Lower lobe of right lung (tissue), 2 donors: ENCODE measurements at places on chromosomes 5 and 9. TPM values are rescaled to one million over a fixed set of nuclear protein-coding genes. Genes with fewer than 3 reads are reported as not detected.

DNA sequence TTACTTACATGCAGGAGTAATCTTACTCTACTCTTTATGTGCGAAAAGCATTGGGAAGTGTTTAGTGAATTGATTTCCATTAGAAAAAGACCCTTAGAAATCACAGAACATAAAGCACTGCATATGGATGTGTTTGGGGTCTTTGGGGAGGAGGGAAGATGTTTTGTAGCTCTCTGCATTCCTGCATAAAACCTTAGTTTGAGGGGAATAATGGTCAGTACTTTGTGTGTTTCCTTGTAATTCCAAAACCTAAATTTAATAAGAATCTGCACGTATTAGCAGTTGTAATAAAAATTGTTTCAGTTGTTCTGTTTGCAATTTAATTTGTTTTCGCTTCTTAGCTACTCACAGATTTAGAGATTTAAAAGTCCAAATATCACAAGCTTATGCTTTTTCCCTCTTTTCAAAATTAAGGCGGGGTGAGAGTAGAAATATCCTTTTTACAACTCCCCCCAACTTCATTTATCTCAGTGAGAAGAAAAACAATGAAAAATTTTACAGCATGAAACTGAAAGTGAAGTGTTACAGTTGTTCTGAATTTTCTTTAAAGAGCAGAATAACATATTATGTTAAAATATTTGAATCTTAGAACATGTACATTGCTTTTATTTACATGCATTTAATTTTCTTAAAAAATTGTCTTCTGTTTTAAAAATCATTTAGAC lies 143.8 kb downstream of the SMARCA2 start:
- H3K27ac ChIP-seq, result peak overlapping the region; percentile 77
- H3K4me1 ChIP-seq, result peaks cover 36% of the 10 kb centered on the region
- H3K27me3 ChIP-seq, result no peaks in the 10 kb centered on the region
- peak overlapping the region; percentile 56 for H3K4me3 ChIP-seq

DNA sequence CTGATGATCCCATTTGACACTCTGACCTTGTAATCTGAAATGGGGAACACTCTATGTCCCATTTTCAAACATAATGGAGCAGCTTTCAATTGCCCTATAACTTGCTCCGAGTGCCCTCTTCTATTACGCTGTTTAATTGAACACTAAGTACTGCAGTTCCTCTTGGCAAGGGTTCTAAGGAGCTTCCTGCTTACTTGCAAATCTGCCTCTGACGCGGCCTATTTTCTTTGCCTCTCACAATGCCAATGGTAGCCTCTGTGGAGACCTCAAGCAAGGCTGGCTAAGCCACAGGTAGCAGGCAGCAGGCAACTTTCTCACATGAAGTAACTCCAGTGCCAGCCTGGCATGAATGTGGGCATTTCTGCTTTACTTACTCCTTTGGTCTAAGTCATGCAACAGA lies 443.4 kb upstream of the TRPC7 start:
- DNase-seq, result no peak
- no peaks in the 10 kb centered on the region for H3K36me3 ChIP-seq
- H3K4me3 ChIP-seq, result no peak overlapping the region
- H3K27ac ChIP-seq, result no peak overlapping the region
- H3K27me3 ChIP-seq, result no peaks in the 10 kb centered on the region

GRCh38 chr9:22522206-22522740 lies 75.6 kb downstream of the DMRTA1 start:
- no peaks in the 10 kb centered on the region for H3K27me3 ChIP-seq
- H3K4me1 ChIP-seq, result no peaks in the 10 kb centered on the region
- no peaks in the 10 kb centered on the region for H3K36me3 ChIP-seq
- no peak overlapping the region for H3K27ac ChIP-seq

DNA sequence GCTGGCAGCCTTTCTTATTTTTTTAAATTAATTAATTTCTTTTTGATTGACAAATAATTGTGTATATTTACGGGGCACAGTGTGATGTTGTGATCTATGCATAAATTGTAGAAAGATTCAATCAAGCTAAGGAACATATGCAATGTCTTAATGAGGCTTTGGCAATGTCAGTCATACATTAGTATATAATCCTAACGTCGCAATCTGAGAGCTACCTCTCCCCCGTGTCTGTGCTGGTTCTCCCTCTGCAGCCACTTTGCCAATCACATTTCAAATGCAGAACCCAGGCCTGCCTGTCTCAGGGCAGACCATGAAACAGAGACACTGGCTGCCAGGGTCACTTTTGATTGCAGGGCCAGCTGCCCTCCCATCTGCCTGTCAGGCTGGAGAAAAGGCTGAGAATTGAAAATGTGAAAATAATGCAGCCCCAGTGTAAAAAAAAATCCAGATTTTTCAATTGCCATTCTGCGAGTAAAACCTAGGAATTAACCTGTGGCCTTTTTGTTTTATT lies 56.3 kb downstream of the SLC24A2 start:
- H3K4me1 ChIP-seq, result no peaks in the 10 kb centered on the region
- no peak overlapping the region for H3K4me3 ChIP-seq
- H3K27me3 ChIP-seq, result no peaks in the 10 kb centered on the region
- DNase-seq, result no peak

DNA sequence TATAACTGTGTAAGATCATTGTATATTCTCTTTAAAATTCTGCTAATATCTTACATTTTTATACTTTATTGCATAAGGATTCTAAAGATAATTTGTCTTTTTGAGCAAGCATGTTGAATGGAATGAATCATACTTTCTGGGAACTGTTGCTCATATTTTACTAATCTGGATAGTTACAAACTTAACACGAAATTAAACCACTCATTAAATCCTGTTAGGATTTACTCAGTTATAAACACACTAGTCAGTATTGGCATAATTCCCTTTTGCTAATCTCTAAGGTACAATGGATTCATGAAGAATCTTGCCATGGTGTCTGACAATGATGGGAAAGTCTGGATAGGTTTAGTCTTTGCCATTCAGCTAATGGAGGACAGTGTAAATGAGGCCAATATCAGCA lies 338.1 kb upstream of the SMC2 start:
- no peaks in the 10 kb centered on the region for H3K36me3 ChIP-seq
- H3K4me3 ChIP-seq, result no peak overlapping the region
- H3K4me1 ChIP-seq, result no peaks in the 10 kb centered on the region
- no peaks in the 10 kb centered on the region for H3K27me3 ChIP-seq
- no peak overlapping the region for H3K27ac ChIP-seq
- DNase-seq, result no peak

- H3K36me3 ChIP-seq, result no peaks in the 10 kb centered on the region
- H3K27ac ChIP-seq, result no peak overlapping the region
- H3K4me3 ChIP-seq, result no peak overlapping the region
- no peaks in the 10 kb centered on the region for H3K27me3 ChIP-seq
- H3K4me1 ChIP-seq, result peaks cover 11% of the 10 kb centered on the region
Measured at GRCh38 chr9:134460896-134461295, 134.6 kb downstream of the RXRA start.

GRCh38 chr9:114367772-114368569 lies 19.8 kb downstream of the AKNA start:
- peaks cover 67% of the 10 kb centered on the region for H3K36me3 ChIP-seq
- H3K27ac ChIP-seq, result peak overlapping the region; percentile 70
- H3K4me1 ChIP-seq, result peaks cover 59% of the 10 kb centered on the region

GRCh38 chr9:70043689-70044489 lies at the start of gene MAMDC2:
TSS of gene MAMDC2 (plus strand) at chr9:70043848. CDS start at chr9:70044198, 350 bp downstream.
- H3K36me3 ChIP-seq, result no peaks in the 10 kb centered on the region
- DNase-seq, result peak; percentile 53
- peak within 1 kb of the TSS; percentile 59 for H3K4me3 ChIP-seq
- H3K27me3 ChIP-seq, result peaks cover 3% of the 10 kb centered on the region
- peak within 1 kb of the TSS; percentile 61 for H3K27ac ChIP-seq

GRCh38 chr5:58114324-58114723 lies 345.6 kb downstream of the PLK2 start:
- DNase-seq, result no peak
- H3K36me3 ChIP-seq, result no peaks in the 10 kb centered on the region
- peaks cover 4% of the 10 kb centered on the region for H3K4me1 ChIP-seq

DNA sequence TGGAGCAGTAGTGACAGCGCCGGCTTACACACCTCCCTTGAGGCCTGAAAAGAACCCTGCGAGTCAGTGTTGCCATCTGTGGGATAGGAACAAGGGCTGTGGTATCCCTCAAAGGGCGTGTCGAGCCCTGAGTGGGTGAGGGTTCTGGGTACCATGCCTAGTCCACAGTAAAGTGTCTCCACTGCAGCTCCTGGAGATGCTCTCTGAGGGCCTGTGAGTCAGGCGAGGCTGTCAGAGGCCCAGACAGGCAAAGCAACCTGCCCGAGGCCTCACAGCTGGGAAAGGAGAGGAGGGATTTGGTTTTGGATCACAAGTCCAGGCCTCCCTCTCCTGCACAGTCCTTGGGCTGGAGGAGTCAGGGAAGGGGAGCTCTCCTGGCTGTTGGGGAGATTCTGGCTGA lies 6.1 kb downstream of the PRRX2 start:
- H3K4me3 ChIP-seq, result no peak overlapping the region
- H3K36me3 ChIP-seq, result no peaks in the 10 kb centered on the region
- peaks cover 33% of the 10 kb centered on the region for H3K27me3 ChIP-seq
- DNase-seq, result no peak

DNA sequence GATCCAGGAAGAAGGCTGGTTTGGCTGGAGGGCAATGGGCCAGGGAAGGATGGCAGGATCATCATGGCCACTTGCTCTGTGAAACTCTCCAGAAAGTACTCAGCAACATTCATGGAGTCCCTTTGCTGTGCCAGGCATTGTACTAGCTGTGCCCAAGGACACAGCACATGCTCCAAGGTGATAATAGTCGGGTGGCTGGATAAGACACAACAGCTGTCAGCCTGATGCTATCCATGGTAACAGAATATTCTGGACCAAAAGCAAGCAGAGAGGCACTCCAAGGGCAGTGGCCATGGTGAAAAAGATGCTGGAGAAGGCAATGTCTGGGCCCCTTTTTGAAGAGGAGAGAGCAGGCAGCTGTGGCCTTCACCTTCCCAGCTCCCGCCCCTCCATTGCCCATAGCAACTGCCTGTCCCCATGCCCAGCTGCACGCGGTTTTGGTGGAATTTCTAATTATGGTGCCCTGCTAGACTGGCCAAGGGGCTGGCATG lies 113.8 kb upstream of the CPEB4 start:
- no peaks in the 10 kb centered on the region for H3K27me3 ChIP-seq
- H3K4me3 ChIP-seq, result no peak overlapping the region
- DNase-seq, result no peak
- H3K36me3 ChIP-seq, result no peaks in the 10 kb centered on the region

DNA sequence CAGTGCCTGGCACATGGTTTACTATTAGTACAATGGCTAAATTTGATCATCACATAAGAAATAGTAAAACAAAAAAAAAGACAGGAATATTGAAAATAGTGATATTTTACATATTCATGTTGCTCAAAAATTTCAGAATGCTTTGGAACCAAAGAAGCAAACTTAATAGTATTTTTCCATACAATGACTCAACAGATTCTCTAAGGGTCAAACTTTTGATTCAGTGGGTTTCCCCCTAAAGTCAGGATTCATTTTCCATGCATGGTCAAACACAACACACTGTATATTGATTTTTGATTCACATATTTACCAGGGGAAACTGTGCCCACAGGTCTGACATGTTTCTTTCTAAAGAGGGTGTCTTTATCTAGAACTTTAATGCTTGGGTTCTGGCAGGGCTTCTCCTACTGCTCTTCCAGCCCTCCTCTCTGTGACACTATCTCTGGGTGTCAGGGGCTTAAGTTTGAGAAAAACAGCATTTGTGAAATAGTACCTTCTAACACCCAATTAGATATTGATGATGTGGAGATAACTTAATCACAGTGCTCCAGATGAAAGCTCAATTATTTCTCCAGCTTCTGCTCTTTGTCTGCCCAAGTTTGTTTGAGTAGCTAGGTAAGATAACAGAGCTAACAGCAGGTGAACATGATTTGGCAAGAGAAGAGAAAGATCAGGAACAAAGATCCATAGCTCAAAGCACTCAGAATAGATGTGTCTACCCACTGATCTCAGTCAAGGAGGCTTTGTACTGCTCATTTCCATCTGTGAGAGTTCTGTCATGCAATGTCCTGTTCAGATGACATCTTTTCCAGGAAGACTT lies 35.5 kb upstream of the ELL2 start:
- no peak overlapping the region for H3K27ac ChIP-seq
- H3K4me1 ChIP-seq, result no peaks in the 10 kb centered on the region
- DNase-seq, result no peak
- no peak overlapping the region for H3K4me3 ChIP-seq

DNA sequence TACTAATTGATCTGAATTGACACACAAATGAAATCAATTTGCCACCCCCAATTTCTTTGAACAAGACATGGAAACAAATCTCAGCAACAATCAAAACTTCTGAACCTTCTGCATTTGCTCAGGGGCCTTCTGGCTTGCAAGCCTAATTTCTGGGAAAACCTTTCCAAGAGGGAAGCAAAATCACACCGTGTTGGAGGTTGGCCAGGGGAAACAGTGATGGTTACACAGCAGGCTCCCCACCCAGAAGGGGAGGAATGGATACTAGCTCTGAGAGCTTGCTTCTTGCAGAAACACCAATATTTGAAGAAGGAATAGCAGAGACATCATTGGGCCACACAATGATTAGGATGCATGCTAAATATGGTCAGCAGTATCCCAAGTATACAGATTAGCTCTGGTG lies 488.6 kb upstream of the TRPC7 start:
- no peak for DNase-seq
- no peaks in the 10 kb centered on the region for H3K36me3 ChIP-seq
- no peaks in the 10 kb centered on the region for H3K4me1 ChIP-seq
- H3K27ac ChIP-seq, result no peak overlapping the region
- H3K27me3 ChIP-seq, result no peaks in the 10 kb centered on the region

- DNase-seq, result no peak
- H3K36me3 ChIP-seq, result no peaks in the 10 kb centered on the region
- no peak overlapping the region for H3K27ac ChIP-seq
Measured at GRCh38 chr9:85451680-85452079, 290.1 kb downstream of the AGTPBP1 start.

GRCh38 chr9:34256104-34256503 lies 73.0 kb downstream of the KIF24 start:
- peaks cover 36% of the 10 kb centered on the region for H3K36me3 ChIP-seq
- no peaks in the 10 kb centered on the region for H3K27me3 ChIP-seq
- no peak for DNase-seq
- peaks cover 26% of the 10 kb centered on the region for H3K4me1 ChIP-seq

- H3K27ac ChIP-seq, result no peak overlapping the region
- no peaks in the 10 kb centered on the region for H3K27me3 ChIP-seq
- H3K4me1 ChIP-seq, result no peaks in the 10 kb centered on the region
Measured at GRCh38 chr9:114434878-114435311, 47.1 kb upstream of the AKNA start.

DNA sequence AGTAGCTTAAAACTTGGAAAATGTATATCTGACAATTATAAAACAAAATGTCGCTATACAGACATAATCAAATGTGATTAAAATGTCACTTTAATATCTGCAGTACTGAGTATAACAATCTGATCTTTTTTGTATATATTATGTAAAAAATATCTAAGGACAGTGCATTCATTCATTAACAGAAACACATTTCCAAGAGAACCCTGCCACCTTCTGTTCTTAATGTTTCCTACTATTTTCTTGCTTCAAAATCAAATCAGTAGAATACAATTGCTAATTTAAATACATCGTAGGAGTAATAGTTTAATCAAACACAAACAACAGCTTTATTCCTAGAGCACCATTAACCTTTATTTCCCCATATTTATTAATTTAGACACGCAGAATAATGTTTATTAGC lies 142.6 kb upstream of the ST8SIA4 start:
- no peaks in the 10 kb centered on the region for H3K27me3 ChIP-seq
- no peak overlapping the region for H3K27ac ChIP-seq

- H3K27ac ChIP-seq, result no peak overlapping the region
- no peak for DNase-seq
- H3K4me1 ChIP-seq, result no peaks in the 10 kb centered on the region
- H3K36me3 ChIP-seq, result no peaks in the 10 kb centered on the region
Measured at GRCh38 chr5:57979671-57980070, 480.2 kb downstream of the PLK2 start.

SLC6A3 gene
- total RNA-seq, result 0.12 TPM

PCDHA9 gene
- 0.32 TPM for total RNA-seq

EGFLAM gene
- total RNA-seq, result 2.4 TPM

ENTREP1 gene
- total RNA-seq, result 30.1 TPM

FCN2 gene
- not detected for total RNA-seq

SOX30 gene
- total RNA-seq, result not detected

BAAT gene
- total RNA-seq, result not detected
